ENCODE measurements at places on chromosomes 6 and 20.

DNA sequence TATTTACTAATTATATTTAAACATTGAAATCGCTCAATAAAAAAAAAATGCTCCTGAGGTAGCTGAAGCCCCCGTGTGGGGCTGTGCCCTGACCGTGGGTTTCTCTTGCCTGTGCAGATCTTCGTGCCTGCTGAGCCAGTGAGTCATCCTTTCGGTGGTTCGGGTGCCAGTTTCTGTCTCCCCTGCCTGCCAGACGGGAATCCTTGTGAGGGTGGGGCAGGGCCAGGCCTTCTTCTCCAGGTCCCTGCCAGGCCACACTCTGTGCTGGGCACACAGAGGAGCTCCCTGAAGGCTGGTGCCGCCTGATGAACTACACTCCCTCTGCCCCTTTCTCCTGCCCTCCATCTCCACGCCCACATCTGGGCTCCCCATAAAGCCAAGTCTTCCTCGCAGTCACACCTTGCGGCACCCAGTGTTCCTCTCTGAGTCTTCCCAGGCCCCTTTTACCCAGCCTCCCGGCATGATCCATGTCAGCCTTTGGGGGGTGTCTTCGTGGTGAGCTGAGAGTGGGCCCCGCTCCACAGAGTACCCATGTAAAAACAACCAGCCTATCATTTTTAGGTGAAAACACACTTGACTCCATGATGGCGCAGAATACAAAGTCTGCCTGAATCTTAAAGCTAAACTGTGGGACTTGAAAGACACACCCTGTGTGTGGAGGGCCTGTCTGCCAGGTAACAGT lies 19.3 kb downstream of the FGD2 start:
- peak; percentile 72 for DNase-seq

- DNase-seq, result no peak
Measured at GRCh38 chr20:15339264-15339663, 1001.9 kb upstream of the FLRT3 start.

DNA sequence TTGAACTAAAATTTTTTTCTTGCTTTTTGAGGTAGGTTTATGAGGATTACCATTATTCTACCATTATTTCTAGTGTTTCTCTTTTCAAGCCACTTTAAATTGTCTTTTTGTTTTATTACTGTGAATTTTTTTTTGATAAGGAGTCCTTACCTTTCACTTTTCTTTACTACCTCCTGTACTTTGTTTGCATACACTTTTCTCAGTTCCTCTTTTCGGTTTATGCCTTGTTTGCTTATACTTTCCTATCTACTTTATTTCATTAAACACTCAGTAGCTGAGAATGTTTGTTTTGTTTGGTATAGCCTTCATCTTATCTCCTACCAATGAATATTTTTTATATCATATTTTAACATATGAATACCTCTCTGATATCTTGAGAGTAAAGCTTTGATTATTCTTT lies 147.9 kb downstream of the TFAP2B start:
- no peak for DNase-seq

DNA sequence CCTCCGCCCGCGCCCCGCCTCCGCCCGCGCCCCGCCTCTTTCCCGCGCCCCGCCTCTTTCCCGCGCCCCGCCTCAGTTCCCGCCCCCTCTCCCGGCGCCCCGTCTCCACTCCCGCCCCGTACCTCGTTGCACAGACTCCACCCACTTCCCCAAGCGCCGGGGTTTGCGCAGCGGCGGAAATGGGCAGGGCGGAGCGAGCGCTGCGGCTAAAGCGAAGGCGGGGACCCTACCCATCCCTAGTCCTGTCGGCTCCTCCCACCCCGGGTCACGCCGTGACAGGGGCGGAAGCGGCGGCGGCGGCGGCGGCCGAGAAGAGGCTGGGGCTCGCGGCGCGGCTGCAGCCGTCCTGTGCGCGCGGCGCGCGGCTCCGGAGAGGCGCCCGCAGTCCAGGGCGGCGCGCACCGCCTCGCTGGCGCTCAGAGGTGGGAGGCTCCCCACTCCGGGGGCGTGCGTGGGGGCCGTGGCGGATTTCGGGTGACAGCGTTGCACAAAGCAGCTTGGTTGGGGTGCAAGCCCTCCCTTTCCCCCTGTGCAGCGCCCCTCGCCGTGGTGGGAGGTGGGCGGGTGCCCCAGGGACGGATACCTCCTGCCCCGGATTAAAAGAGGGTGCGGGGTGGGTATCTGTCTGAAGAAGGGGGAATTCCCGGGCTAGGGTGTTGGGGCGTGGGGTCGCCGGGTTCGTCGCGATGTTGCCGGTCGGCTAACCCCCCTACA lies at the start of gene KDM1B:
Gene KDM1B, plus strand, starts transcription at position 273 of the 714 bp plus-strand sequence. CDS start 4,474 bp downstream, outside the sequence.
- peak; percentile 98 for DNase-seq

- DNase-seq, result no peak
Measured at GRCh38 chr6:144266091-144266649, 19.0 kb upstream of the UTRN start.

- no peak for DNase-seq
Measured at GRCh38 chr6:42375007-42375635, 76.6 kb downstream of the TRERF1 start.

DNA sequence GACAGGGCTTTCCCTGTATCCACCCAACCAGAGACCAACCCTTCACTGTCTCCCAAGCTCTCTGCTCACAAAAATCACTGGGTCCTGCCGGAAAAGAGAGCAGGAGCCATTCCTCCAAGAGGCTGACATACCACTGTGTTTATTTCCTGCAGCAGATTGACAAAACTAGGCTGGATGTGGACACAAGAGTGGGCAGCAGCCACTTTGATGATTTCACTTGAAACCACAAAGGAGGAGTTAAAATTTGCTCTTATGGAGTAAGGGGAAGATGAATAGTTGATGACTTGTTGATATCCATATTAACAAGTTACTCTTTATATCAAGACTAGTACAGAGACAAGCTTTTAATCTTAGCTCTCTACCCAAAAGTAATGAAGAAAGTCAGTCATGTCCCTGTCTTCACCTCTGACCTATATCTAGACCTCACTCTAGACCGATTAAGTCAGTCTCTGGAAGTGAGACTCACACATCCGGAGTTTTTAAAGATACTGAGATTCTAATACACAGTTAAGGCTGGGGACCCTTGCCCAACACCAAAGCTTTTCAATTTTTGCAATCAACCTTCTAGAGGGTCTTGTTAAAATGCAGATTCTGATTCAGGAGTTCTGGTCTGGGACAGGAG lies 73.8 kb downstream of the SCML4 start:
- DNase-seq, result no peak

DNA sequence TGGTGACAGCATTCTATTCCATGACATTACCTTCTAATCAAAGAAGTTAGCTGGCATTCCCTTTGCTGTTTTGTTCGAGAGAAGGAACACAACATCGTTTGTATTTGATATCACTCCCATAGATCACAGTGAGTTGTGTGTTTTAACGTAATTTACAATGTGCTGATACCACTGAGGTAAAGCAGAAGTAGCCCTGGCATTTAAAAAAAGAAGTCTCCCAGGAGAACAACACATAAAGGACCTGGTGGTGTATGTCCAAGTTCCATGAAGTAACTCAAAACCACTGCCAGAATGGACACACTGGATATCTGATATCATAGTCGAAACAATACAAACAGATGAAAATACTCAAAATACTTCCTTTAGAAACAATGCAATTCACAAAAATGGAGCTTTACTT lies 351.7 kb downstream of the RNGTT start:
- DNase-seq, result no peak
